Right lobe of liver (tissue), 6 donors: ENCODE measurements at places on chromosomes 13 and 19. TPM values are rescaled to one million over a fixed set of nuclear protein-coding genes. Genes with fewer than 3 reads are reported as not detected.

The MEF2B gene
- 0.62 TPM for total RNA-seq

The VSTM1 gene
- 0.37 TPM for total RNA-seq

The GDF15 gene
- 0.88 TPM for total RNA-seq

The PRR20B gene
- not detected for total RNA-seq

DNA sequence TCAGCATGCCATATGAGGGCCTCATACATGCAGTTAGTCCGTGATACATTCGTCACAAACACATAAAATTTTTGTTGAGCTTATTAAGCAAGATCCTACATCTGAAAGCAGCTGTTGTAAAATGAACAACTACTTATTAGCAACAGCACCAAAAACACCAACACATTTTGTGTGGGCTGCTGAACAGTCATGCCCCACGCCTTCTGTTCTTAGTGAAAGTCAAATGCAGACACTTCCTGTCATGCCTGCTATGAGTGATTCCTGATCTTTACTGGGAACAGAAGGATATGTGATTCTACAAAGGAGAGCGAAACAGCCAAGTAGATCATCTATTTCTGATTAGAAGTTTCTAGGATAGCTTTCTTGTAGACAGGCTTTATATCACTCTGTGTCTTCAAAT lies 4.2 kb upstream of the B3GLCT start:
- no peak overlapping the region for H3K4me3 ChIP-seq
- H3K36me3 ChIP-seq: no peaks in the 10 kb centered on the region
- H3K27me3 ChIP-seq: no peaks in the 10 kb centered on the region
- no peak for DNase-seq
- no peak overlapping the region for H3K27ac ChIP-seq

GRCh38 chr13:37375724-37376123 lies 222.8 kb downstream of the POSTN start:
- DNase-seq: no peak
- no peaks in the 10 kb centered on the region for H3K36me3 ChIP-seq
- H3K27ac ChIP-seq: no peak overlapping the region
- H3K4me3 ChIP-seq: no peak overlapping the region

DNA sequence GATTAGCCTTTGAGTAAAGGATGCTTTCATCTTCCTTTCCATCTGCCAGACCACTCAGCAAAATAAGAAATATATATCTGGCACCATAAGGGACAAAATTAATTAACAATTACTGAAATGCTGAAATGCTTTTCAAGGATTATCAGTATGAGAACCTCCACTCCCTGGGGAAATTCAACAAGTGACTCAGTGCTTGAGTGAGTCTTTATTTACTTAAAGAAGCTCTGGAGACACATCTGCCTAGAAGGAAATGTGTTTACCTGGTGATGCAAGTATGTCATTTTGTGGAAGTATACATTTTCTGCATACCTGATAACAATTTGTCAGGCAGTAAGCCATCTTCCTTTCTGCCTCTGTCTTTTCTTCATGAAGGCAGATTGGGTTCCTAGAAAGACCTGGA lies 23.4 kb downstream of the ZNF560 start:
- no peaks in the 10 kb centered on the region for H3K36me3 ChIP-seq
- no peaks in the 10 kb centered on the region for H3K27me3 ChIP-seq
- no peak overlapping the region for H3K4me3 ChIP-seq
- DNase-seq: no peak
- H3K27ac ChIP-seq: no peak overlapping the region
- H3K4me1 ChIP-seq: no peaks in the 10 kb centered on the region

- no peak overlapping the region for H3K27ac ChIP-seq
- no peaks in the 10 kb centered on the region for H3K36me3 ChIP-seq
- H3K4me3 ChIP-seq: no peak overlapping the region
- no peaks in the 10 kb centered on the region for H3K4me1 ChIP-seq
- no peak for DNase-seq
These were observed 92.6 kb upstream of the FAM216B start for GRCh38 chr13:42688821-42689220.

DNA sequence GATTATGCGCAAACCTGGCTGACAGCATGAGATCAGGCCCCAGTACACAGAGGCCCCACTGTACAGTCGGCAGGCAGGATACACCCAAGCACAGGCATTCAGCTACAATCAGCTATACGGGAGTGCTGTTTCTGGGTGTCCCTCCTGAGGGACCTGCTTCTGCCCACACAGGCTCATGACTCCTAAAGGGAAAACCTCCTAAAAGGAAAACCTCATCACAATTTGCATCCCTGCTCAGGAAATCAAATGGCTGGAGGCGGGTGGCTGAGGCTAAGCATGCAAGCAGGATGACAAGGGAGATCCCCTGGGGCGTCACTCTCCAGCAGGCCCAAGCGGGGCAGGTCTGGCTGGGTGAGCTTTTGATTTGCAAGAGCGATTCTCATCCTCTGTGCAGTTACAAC lies 99.8 kb downstream of the CRYL1 start:
- H3K4me3 ChIP-seq: no peak overlapping the region
- H3K4me1 ChIP-seq: peaks cover 18% of the 10 kb centered on the region
- H3K27me3 ChIP-seq: no peaks in the 10 kb centered on the region

GRCh38 chr13:102176846-102177245 lies 225.0 kb downstream of the FGF14 start:
- no peaks in the 10 kb centered on the region for H3K27me3 ChIP-seq
- no peaks in the 10 kb centered on the region for H3K36me3 ChIP-seq
- DNase-seq: no peak
- no peak overlapping the region for H3K4me3 ChIP-seq

GRCh38 chr19:38725469-38726283 lies 18.6 kb downstream of the CAPN12 start:
- H3K4me1 ChIP-seq: no peaks in the 10 kb centered on the region
- H3K4me3 ChIP-seq: no peak overlapping the region
- no peaks in the 10 kb centered on the region for H3K27me3 ChIP-seq
- DNase-seq: no peak

- no peak overlapping the region for H3K4me3 ChIP-seq
- H3K27ac ChIP-seq: no peak overlapping the region
- H3K27me3 ChIP-seq: no peaks in the 10 kb centered on the region
- DNase-seq: no peak
- no peaks in the 10 kb centered on the region for H3K4me1 ChIP-seq
These were observed 184.7 kb downstream of the OXGR1 start for GRCh38 chr13:96809366-96810096.

DNA sequence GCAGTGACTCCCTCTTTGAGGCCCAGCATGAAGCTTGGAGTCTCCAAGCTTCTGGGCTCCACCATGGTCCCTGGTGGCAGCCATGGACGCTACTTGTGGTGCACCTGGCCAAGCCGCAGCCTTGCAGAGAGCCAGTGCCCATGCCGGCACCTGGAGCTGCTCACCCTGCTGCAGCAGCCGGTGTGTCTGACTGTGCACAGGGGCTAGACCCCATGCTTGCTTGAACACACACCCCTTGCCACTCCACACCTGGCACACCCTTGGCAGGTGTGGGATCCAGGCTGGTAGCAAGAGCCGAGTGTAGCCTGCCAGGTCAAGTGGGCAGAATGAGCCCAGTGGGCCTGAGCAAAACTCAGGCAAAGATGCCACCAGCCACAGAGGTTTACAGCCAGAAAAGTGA lies 18.6 kb upstream of the MLLT1 start:
- no peaks in the 10 kb centered on the region for H3K27me3 ChIP-seq
- no peaks in the 10 kb centered on the region for H3K4me1 ChIP-seq
- no peak overlapping the region for H3K27ac ChIP-seq
- H3K36me3 ChIP-seq: no peaks in the 10 kb centered on the region
